ENCODE measurements at places on chromosomes 3 and 15. TPM values are rescaled to one million over a fixed set of nuclear protein-coding genes. Genes with fewer than 3 reads are reported as not detected.

The ARGFX gene
- not detected for total RNA-seq

The DUOXA2 gene
- not detected for total RNA-seq

The TMPRSS7 gene
- not detected for total RNA-seq

The LRTM1 gene
- total RNA-seq, result not detected

The CGNL1 gene
- 0.39 TPM for total RNA-seq

The DISP2 gene
- 0.08 TPM for total RNA-seq

The TM6SF1 gene
- total RNA-seq, result 7.5 TPM

The SKIC8 gene
- total RNA-seq, result 42.1 TPM

The ECE2 gene
- not detected for total RNA-seq

The STAC gene
- total RNA-seq, result 0.08 TPM

The SCAANT1 gene
- not detected for total RNA-seq
